Sciatic nerve (tissue), 2 donors: ENCODE measurements at places on chromosomes 11 and 22. TPM values are rescaled to one million over a fixed set of nuclear protein-coding genes. Genes with fewer than 3 reads are reported as not detected.
A peak's percentile ranks its signal among the peaks of the same experiment; 100 is the strongest.

DNA sequence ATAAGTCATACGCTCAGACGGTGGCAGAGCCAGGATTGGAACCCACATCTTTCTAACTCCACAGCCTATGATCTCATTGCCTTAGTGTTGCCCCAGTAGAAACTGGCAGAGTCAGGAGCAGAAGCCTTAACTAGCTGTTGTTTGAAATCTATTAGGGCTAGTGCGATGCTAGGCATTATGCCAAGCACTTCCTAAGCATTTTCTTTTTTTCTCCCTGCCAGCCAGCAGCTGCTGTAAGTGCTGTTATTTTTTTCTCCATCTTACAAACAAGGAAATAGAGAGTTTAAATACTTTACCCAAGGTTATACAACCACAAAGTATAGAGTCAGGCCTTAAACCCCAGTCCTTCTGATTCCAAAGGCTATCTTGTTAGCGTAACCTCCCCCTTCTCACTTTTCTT, 161.0 kb upstream of the SORL1-AS1 start:
- no peak for DNase-seq

MMP27 gene
- total RNA-seq, result not detected

DNA sequence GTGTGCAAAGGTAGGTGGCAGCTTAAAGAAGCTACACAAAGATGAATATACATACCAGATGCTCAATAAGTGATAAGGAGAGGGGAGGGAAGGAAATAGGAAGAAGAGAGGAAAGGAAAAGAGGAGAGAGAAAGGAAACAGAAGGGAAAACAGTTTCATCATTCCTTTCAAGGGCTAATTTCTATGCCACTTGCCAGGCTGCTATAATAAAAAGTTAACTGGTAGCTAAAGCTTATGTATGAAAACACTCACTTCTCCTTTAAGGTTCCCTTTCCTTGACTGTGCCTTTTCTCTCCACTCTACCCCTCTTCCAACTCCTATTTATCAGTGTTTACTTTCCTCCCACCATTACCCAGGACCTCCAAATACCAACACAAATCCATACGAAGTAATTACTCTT, 347.9 kb downstream of the DLG2 start:
- no peak for DNase-seq

GRCh38 chr11:117610901-117611300, 186.1 kb downstream of the DSCAML1 start:
- peak; percentile 26 for DNase-seq

DNA sequence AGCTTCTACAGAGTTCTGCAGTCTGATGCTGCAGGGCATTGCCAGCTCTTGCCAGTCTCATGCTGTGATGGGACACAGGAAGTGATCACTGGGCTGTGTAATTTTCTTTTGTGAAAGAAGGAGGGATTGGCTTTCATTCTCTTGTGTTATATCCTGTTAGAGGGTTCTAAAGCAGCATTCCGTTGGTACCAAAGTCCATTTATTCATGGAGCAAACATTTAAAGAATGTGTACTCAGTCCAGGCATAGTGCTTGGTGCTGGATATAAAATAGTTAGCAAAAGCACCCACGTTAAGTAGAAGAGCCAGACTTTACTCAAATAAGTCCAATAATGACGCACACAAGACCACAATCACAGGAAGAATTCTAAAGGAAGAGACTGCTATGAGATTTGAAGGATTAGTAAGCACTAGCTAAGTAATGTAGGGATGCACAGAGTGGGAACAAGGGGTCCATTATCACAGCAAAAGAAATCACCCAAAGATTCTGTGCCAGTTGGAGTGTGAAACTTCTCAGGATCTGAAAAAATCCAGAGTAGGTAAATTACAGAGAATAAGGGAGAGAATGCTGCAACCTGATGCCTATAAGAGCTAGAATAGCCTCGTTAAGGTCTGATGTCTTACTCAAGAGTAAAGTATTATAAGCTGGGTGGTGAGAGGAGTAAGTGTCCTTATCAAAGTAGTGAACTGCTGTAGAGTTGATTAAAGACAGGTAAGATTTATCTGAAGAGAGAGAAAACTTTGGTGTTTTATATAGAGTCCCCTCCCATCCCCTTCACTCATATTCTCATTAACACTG, 728.3 kb downstream of the METTL15 start:
- no peak for DNase-seq

DNA sequence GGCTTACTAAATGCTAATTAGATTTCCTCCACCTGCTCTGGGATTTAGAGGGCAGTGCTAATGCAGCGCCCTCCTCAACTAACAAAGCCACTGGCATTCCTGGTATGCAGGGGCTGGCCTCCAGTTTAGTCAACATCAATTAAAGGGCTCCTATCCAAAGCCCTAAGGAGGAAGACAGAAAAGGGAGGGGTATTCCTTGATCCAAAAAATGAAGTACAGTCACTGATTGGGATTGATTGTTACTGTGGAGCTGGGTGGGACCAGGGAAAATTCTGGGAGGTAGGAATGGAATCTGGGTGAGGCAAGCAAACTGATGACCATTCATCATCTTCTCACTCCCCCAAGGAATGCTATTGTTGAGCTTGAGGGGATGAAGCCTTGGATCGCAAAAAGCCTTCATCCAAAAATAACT, 52.2 kb downstream of the GAB2 start:
- no peak for DNase-seq

PRRG4 gene
- 22.9 TPM for total RNA-seq

DNA sequence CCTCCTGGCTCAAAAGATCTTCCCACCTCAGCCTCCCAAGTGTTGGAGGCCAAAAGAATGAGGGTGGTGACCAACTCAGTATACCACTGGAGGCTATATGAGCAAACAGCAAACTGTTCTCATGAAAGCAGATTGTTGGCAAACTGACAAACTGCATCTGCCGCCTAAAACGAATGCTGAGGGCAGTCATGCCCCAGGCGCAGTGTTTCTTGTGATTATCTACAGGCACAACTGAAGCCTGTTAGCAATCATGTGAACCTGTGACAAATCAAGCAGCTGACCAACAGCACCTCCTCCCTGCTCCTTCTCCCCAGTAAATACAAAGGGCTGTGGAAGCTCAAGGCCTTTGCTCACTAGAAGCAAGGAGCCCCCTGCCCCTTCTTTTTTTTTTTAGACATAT, 47.8 kb downstream of the BTBD10 start:
- DNase-seq, result no peak

- DNase-seq, result no peak
Measured at GRCh38 chr22:42608823-42609361, 5.8 kb downstream of the POLDIP3 start.

GRCh38 chr22:36153501-36154422, 6.8 kb downstream of the APOL3 start:
- DNase-seq, result no peak

DNA sequence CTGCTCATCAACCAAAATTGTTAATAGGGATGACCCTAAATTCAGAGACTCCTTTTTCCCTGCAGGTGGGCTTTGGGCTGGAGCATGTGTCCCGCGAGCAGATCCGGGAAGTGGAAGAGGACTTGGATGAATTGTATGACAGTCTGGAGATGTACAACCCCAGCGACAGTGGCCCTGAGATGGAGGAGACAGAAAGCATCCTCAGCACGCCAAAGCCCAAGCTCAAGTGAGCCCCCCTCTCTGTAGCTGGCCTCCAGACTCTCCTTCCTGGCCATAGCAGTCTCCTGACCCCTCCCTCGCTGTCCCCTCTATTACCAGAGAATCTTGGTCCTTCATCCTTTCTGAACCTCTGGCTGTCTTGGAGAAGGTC, 47.9 kb upstream of the RAB1B start:
- DNase-seq, result peak; percentile 19
